ENCODE measurements at places on chromosomes 4 and X.

GRCh38 chr4:37392521-37393255 is 148.1 kb downstream of the NWD2 start:
- DNase-seq: no peak

DNA sequence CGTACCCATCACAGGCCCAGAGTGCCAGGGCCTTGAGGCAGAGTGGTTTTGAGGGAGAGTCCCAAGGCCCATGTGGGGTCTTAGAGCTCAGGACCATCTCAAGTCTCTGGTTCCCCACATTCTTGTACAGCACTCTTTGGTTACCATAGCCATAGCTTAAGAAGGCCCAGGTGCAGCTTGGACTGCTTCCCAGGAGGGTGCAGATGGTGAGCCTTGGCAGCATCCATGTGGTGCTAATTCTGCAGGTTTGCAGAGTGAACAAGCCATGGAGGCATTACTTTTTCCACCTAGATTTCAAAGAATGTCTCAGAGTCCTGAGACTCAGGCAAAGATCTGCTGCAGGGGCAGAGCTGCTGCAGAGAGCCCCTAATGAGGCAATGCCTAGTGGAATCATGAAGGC is 171.7 kb downstream of the STK32B start:
- no peak for DNase-seq

DNA sequence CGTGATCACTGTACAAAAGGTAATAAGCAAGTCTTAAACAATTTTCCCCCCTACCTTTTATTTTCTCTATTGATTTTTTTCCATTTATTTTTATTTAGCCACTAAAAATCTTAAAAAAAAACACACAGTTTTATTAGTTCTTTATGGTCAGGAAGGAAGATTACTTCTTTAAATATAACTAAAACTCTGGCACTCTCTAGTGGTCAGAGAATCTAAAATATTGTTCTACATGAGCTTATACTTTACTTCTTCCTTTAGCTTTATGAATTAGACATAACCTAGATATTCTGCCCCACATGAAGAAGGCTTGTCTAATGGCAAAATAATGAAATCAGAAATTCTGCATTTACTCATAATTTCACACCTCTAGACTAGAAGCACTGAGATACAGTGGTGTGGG is 135.2 kb downstream of the PDE5A start:
- DNase-seq: peak; percentile 27

GRCh38 chrX:134622813-134623185 is 35.5 kb downstream of the PLAC1 start:
- peak; percentile 51 for DNase-seq

- no peak for DNase-seq
These were observed 67.2 kb upstream of the NDP start for GRCh38 chrX:44040406-44040805.

DNA sequence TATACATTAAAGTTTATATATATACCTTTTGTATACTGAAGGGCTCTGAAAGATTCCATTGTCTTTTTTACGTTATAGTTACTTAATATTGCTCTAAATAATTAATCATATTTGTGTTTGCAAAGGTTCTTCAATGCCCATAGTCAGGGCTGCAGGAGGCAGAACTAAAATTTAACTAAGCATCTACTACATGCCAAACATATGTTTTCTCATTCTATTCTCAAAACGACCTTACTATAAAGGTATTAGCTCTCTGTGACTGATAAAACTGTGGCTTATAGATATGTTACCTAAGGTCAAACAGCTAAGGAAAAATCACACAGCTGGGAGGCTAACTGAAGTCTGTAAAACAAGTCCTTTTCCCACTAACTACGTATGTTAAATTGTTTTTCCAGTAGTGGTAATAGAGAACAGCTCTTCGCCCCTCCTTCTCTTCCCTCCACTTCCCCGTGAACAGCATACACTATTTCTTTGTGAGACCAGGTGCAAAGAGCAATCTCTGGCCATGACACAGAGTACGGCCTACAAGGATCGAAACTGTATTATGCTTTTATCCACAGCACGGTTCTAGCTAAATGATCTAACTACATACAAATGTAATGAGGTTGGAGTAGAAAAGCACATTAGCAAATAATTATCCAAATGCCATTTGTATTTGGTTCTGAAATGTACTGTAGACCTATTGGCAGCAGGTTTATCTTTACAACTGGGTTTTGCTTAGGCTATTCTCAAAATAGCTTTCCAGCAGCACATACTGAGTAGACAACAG is 1.7 kb downstream of the CNOT6L start:
- DNase-seq: peak; percentile 1

GRCh38 chr4:110621839-110622751 is 782 bp downstream of the PITX2 start:
- no peak for DNase-seq

DNA sequence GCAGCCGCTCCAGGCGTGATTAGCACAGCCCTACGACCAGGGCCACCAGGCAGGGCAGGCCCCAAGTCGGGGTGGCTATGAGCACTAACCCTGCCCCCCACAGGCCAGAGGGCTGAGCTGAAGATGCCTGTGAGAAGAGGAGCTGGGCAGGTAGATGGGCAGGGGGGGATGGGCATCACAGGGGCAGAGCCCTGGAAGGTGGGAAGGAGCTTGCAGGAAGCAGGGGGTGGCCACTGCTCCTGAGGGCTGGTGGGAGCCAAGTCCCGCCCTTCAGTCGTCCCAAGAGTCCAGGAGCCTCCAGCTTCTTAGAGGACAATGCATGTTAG is 7.3 kb upstream of the MXD4 start:
- no peak for DNase-seq

- DNase-seq: peak; percentile 50
These were observed 23.6 kb downstream of the KIF4A start for GRCh38 chrX:70313503-70313902.

- peak; percentile 76 for DNase-seq
These were observed 66.9 kb upstream of the BMPR1B start for GRCh38 chr4:94690851-94691254.

DNA sequence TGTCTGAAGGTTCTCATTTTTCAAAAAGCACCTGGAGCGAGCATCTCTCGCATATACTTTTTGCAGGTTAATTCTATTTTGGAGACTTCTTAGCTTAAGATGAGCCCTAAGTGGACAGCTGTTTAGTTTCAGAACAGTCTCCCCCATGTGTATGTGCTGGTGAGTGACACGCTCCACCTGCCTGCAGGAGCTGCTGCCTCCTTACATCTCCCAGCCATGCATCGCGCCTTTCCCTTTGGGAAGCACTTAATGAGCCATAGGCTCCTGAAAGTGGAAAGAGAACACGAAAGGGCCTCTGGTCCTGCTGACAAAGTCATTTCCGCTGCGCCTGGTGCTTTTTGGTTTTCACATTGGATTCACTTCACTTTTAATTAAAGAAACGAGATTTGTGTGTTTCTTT is 56.1 kb downstream of the TRIML2 start:
- DNase-seq: no peak

GRCh38 chr4:7782783-7783182 is 156.9 kb downstream of the AFAP1 start:
- DNase-seq: peak; percentile 50

DNA sequence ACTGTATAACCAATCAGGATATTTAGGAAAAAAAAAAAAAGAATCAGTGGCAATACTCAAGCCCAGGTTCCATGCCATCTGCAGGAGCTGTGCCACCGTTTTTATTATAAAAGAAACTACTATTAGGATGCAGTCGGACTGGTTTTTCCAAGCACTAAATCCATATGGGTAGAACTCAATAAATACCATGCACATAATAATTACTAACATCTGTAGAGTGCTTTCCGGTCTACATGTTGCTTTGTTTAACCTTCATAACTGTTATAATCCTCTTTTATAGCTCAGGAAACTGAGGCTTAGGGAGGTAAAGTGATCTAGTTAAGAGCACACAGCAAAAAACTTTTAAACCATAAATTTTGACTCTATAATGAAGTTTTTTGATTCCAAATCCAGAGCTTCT is 24.0 kb downstream of the ARSJ start:
- no peak for DNase-seq

GRCh38 chrX:43269201-43269600 is 386.9 kb upstream of the MAOA start:
- no peak for DNase-seq

GRCh38 chrX:96403446-96403845 is 281.2 kb upstream of the DIAPH2 start:
- no peak for DNase-seq

DNA sequence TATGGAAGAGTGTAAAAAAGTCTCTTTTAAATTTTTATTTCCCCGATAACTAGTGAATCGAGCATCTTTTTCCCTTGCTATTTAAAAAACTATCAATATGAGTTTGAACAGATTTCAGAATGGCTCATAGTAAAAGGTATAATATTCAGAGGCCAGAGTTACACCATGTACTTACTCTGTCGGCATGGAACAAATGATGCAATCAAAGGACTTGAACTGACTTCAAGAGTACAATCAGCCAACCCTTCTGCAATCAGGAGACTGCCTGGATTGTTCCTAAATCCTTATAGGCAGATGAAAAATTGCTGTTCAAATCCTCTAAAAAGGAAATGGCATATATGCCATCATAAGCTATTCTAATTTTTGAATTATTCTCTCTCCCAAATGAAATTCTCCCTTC is 273.3 kb downstream of the SH2D1A start:
- no peak for DNase-seq

DNA sequence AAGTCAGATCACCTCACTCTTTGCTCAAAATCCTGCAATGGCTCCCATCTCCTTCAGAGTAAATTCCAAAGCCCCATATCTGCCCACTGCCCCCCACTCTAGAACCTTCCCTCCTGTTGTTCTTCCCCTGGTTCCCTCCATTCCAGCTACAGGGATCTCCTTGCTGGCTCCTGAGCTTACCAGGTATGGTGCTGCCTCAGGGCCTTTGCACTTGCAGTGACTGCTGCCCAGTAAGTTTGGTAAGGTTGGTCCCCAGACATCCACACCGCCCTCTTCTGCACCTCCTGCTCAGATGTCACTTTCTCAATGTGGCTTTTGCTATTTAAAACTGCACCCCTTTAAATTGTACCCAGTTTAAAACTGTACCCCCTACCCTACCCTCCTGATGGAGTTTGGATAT is 7.8 kb upstream of the MAN2B2 start:
- no peak for DNase-seq

DNA sequence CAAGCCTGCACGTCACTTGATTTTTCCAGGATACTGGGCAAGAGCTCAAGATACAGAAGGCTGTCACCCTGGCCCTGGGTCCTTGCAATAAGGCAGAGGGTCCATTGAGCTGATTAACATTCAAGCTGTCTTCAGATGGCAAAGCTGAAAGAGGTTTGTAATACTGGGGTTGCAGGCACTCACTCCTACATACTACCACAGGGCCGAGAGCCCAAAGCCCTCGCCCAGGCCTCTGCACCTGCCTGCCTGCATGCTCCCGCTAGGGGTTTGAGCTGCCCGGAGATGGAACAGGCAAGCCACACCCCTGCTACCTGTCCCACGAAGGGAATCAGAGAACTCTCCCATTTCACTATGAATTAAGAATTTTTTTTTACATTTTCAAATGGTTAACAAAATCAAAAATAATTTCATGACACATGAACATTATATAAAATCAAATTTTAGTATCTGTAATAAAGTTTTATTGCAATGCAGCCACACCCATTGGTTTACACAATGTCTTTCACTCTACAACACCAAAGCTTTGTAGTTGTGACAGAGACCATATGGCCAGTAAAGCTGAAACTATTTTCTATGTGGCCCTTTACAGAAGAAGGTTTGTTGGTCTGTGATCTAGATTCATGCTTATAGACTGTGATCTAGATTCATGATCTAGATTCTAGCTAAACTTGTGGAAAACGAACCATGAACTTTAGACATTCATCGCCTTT is 530.4 kb upstream of the IGFBP7 start:
- DNase-seq: no peak

DNA sequence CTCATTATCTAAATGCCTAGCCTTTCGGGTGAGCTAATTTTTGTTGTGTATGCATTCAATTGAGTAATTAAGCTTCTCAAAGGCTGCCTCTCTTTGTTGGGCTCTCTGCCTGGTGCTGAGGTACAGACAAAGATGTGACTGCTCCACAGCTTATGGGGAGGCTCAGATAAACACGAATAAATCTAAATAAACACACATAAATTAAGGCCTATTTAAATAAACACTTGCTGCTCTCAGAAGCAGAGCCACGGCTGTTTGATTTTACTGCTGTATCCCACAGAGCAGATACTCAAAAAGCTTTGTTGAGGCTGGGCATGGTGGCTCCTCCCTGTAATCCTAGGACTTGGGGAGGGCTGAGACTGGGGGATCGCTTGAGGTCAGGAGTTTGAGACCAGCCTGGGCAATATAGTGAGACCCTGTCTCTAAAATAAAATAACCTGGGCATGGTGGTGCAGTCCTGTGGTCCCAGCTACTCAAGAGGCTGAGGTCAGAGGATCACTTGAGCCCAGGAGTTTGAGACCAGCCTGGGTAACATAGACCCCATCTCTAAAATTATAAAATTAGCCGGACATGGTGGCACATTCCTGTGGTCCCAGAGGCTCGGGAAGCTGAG is 8.4 kb upstream of the CD99 start:
- DNase-seq: no peak

- no peak for DNase-seq
These were observed 69.4 kb upstream of the ZNF518B start for GRCh38 chr4:10526429-10527222.

DNA sequence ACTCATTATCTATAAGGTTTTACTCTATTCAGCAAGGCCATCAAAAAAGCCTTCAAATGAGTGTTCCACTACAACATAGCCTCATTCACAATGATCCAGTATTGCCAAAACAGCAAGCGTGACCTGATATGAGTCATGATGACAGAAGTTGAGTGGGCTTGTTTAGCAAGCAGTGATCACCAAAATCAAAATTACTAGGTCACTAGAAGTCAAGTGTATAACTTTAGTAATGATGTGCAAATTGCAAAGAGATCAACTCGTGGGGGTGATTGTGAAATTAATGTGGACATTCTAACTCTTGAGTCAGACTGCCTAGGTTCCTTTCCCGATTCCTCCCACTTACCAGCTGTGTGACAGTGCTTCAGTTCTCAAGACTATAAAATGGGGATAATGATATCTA is 124.5 kb downstream of the CHM start:
- DNase-seq: peak; percentile 48

GRCh38 chr4:145345401-145345800 is 136.3 kb upstream of the SMAD1 start:
- DNase-seq: peak; percentile 42

DNA sequence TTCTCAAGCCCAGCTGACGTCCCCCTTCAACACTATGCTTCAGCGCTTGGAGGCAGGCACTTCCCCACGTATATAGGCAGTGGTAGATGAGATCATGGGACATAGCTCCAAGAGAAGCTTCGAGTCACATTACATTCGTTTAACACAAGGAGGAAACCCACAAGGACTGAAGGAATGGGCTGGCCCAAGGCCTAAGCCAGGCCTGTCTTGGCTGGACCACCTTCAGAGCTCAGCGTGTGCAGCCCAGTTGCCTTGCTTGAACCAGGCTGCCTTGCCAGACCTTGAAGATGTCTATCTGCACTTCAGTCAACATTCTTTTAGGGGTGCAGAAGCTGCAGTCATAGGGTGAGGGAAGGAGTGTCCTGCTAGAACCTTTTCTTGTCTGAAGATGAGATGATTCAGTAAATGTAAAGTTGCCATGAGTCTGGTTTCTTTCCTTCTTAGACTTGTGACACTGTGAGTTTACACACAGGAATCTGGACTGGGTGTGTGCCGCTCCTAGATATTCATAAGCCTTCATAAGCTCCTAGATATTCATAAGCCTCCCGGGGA is 144.1 kb upstream of the RBPJ start:
- DNase-seq: peak; percentile 79
